ENCODE measurements at places on chromosomes 3 and 15.

DNA sequence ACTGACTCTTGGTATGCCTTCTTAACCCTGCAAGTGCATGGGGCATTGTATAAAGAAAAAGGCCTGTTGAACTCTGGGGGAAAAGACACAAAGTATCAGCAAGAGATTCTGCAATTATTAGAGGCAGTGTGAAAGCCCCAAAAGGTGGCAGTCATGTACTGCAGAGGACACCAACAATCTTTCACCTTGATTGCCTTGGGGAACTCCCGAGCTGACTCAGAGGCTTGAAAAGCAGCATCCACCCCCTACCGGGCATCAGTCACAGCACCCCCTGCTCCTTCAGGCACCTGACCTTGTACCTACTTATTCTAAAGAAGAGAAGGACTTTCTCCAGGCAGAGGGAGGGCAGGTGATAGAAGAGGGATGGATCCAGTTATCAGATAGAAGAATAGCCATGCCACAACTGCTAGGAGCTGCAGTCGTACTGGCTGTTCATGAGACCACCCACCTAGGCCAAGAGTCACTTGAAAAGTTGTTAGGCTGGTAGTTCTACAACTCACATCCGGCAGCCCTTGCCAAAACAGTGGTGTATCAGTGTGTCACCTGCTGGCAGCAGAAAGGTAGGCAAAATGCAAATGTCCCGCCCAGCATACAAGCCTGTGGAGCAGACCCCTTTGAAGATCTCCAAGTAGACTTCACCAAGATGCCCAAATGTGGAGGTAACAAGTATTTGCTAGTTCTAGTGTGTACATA, 241.6 kb upstream of the CNTN6 start:
- DNase-seq, result no peak

GRCh38 chr3:105730801-105731354, 137.9 kb downstream of the CBLB start:
- peak; percentile 6 for DNase-seq

- DNase-seq, result no peak
Measured at GRCh38 chr15:79522656-79523055, 90.5 kb downstream of the MINAR1 start.

DNA sequence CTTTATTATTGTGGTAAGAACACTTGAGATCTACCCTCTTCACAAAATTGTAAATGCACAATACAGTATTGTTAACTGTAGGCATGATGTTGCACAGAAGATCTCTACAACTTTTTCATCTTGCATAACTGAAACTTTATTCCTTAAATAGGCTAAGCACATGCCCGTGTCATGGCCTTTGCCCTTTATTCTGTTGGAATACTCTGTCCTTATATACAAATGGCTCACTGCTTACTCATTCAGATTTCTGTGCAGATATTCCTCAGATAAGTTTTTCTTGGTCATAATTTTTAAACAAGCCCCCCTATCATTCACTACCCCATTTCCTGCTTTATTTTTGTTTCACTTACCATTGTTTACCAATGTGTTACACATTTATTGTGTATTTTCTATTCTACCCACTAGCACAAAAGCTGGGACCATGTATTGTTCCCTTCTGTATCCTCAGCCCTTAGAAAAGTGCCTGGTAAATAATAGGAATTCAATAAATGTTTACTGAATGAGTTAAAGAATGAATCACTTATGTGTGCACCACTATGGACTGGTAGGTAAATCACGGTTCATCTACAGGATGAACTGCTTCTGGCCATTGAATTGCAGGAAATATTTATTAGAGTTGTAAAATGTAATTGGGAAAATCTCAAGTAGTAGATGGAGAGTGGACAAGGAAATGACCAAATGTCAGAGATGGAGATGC, 151.0 kb downstream of the CPNE4 start:
- DNase-seq, result no peak

DNA sequence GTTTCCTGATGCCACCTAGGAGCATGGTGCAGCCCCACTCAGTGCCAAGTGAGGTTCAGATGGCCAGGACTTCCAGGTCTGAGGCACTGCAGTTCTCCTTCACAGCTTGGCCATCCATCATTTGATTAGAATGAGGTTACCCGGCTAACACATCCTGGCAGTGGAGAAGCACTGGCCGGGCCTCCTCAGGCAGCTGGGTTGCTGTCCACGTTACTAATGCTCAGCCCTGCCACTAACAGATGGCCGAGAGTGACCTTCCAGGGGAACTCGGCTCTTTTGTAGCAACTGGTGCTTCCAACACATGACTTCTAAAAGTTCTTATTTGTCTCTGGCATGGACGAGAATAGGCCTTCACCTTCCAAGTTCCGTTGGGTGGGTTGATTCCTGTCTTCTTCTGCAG, 204.6 kb upstream of the CFAP20DC start:
- no peak for DNase-seq

- DNase-seq, result no peak
Measured at GRCh38 chr15:40856746-40857145, 12.9 kb downstream of the SPINT1 start.

DNA sequence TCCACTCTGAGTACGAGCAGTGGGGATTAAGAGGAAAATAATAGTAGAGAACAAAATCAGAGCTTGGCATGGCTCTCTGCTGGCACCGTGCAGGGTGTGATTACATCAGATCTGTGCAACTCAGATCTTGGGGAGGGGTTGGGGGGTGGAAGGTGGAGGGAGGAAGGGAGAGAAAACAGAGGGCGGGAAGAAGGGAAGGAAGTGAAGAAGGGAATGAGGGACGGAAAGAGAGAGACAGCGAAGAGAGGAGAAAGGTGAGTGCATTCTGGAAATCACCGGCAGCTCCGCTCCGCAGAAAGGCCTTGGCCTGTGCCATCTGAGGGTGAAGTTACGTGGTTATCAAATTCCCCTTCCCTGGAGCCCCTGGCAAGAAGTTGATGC, 31.0 kb upstream of the ADAMTS17 start:
- DNase-seq, result no peak

GRCh38 chr3:180329847-180330246, 272.1 kb upstream of the TTC14 start:
- no peak for DNase-seq

- DNase-seq, result no peak
Measured at GRCh38 chr3:32835961-32836360, 18.2 kb downstream of the TRIM71 start.

GRCh38 chr3:63652066-63652725, at the start of gene SNTN:
TSS of gene SNTN (plus strand) at chr3:63652675. CDS start at chr3:63652688, 13 bp downstream.
- DNase-seq, result no peak

DNA sequence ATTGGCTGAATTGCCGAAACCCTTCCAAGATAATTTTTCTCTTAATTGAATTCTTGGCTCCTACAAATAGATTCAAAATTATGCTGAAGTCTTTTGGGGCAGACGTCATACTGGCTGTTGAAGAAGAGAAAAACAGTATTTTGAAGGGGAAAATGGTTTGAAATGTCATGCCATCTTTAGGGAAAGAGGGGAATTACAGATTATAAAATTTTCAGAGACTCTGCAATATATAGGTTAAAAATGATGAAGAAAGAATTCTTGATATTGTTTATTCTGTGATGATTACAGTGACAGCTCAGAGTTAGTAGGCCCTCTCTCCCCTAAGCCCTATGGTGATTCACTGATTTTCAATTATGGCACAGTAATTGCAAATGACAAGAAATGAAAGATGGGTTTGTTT, 86.1 kb downstream of the CGNL1 start:
- peak; percentile 30 for DNase-seq

DNA sequence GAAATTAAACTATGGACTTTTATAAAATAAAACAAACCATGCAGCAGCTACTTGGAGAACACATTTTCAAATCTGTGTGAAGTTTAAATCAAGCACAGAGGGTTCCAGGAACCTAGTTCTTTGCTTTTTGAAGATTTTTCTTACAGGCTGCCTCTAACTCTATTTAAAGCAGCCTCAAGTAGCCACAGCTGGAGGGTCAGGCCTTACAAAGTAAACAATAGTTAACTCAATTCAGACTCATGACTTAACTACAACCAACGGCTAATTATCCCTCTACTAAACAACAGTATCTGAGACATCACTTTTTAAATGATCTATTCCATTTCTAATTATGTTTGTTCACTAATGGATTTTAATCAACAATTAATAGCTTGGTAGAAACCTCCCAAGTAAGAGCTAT, 9.8 kb downstream of the LRIG1 start:
- DNase-seq, result no peak

DNA sequence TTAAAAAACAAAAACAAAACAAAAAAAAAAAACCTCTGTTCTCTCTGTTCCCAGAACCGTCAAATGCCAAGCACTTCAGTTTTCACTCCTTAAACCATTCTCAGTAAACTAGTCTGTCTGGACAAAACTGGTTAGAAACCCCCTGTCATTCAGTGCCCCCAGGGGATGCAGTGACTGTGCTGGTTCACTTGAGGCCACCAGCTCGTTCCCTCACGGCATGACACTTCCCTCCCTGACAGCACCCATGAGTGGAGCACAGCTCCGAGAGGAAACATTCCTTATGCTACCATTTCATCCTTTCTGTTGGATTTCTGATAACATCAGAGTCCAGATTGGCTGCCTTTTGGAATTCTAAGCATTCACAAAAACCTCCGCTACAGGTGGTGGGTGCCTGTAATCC, 244.0 kb upstream of the TPM1 start:
- DNase-seq, result no peak

GRCh38 chr3:134775831-134776230, 19.2 kb upstream of the EPHB1 start:
- DNase-seq, result no peak

DNA sequence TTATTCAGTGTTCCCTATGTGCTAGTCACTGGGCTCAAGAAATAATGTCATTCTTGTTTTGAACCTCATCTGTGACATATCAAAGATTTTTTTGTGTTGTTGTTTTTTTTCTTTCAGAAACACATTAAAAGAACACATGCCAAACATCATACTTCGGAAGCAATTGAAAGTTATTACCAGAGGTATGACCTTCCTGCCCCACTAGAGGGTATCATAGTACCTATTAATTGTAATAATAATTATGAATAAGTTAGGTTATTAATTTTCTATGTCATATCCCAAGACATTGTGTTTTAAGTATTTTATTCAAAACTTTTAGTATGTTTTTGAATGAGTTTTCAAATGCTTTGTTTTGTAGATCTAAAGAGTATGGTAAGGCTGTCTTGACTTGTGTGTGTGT, 65.7 kb downstream of the CDIN1 start:
- DNase-seq, result peak; percentile 6
